ENCODE measurements at places on chromosomes 2 and 18.

- no peak for DNase-seq
Measured at GRCh38 chr2:33205693-33206434, 259.1 kb downstream of the LTBP1 start.

- DNase-seq, result no peak
Measured at GRCh38 chr18:24315170-24315569, 82.5 kb downstream of the OSBPL1A start.

DNA sequence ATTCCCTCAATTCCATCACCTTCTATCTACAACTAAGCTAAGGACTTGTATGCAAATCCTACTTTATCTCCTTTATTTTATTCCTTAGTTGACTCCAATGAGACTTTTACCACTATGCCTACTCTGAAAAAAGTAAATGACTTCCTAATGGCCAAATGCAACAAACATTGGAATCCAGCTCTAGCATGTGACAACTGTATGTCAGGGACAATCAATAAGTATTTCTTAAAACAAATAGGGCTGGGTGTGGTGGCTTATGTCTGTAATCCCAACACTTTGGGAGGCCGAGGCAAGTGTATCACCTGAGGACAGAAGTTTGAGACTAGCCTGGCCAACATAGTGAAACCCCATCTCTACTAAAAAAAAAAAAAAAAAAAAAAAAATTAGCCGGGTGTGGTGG lies 21.8 kb downstream of the METTL4 start:
- DNase-seq, result no peak

DNA sequence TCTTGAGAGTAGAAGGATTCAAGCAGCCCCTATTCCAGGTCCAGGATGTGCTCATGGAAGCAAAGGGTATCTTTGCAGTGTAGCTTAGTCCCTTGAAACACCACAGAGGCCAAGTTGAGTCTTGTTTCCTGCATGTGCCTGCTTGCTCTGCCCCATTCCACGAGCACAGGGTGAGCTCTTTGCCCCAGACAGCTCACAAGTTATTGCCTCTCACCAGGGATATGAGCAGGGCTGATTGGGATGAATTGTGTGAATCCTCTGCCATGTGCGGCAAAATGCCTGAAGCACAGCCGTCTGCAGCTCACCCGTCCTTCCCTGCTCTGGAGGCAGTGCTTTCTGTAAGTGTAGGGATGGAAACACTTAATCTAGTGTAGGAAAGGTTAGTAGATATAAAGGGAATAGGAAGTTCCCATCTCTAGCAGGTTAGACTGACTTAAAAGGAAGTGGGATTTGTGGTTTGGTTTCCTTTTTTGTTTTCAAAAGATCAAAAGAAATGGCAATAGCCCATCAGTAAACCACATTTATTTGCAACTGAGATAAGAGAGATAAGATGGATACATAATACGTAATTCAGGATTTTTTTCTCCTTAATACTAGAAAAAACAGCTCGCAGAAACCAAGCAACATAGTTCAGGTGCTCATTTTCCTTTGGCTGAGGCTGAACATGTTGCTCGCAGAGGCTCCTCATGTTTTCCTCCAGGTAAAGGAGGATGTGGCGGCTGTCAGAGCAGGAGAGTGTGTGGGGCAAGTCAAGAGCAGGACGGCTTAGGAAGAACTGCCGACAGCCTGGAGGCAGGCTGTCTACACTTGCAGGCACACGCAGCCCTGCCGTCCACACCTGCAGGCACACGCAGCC lies 41.4 kb downstream of the TMEM182 start:
- DNase-seq, result no peak

- DNase-seq, result no peak
Measured at GRCh38 chr2:129464036-129464435, 515.4 kb upstream of the RAB6C start.

Measured in NCI-H2029 (cell line).